Prostate gland (tissue), 2 donors: ENCODE measurements at places on chromosomes 16 and 17.

GRCh38 chr17:14942526-14943190 lies 322.5 kb downstream of the PMP22 start:
- peak; percentile 5 for DNase-seq

GRCh38 chr17:57810721-57811637 lies 38.9 kb downstream of the MRPS23 start:
- DNase-seq: peak; percentile 28

DNA sequence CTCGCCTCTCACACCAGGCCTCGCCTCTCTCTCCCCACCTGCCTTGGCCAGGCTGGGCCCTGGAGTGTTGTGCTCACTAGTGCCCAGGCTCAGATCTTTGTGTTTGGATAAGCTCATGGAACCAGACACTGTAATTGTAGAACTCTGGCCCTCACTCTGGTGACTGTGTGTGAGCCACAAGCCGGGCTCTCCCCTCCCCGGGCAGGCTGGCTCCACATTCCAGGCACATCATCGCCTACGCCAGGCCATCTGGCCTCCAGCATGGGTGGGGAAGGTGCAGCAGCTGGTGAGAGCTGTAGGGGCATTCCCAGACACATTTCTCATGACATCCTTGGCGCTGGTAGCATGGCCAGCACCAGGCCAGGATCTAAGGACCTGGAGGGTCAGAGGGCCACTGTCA lies 202.3 kb downstream of the RAB11FIP4 start:
- no peak for DNase-seq

DNA sequence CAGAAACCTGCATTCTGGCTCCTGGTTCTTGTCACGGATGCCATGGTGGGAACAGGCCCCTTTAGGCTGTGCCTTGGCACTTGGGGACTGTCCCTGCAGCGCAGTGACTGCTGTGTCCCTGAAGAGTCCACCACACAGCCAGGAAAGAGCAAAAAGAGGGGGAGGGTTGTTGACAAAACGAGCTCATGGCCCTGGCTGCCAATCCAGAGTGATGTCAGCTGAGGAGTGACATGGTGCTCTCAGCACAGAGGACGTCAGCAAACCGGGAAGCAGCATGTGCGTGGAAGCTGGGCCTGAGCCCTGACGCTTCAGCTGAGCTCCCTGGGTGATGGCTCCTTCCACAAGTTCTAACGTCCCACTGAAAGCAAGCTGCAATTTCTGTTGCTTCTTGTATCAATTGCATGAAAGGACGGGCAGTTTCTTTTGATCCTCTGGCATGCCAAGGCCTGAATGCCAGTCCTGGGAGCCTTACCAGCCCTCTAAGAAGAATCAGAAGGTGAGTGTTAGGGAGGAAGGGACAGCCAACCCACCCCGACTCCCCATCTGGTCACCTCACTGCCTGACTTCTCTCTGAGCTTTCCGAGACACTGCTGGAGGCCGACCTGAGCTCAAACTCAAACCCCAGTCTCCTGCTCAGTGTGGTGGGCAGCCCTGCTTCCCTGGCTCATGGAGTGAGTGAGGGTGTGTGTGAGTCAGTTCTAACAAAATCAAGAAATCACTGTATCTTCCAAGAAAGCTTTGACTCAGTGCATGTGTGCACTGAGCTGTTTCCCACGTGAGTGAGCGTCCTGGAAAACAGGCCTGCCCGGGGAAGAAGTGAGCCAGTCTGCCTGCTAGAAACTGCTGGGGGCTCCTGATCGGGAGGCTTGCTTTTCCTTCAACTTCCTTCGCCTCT lies 14.7 kb upstream of the WNT3 start:
- DNase-seq: peak; percentile 15

GRCh38 chr17:9729034-9729650 lies 62.2 kb downstream of the DHRS7C start:
- DNase-seq: peak; percentile 21

DNA sequence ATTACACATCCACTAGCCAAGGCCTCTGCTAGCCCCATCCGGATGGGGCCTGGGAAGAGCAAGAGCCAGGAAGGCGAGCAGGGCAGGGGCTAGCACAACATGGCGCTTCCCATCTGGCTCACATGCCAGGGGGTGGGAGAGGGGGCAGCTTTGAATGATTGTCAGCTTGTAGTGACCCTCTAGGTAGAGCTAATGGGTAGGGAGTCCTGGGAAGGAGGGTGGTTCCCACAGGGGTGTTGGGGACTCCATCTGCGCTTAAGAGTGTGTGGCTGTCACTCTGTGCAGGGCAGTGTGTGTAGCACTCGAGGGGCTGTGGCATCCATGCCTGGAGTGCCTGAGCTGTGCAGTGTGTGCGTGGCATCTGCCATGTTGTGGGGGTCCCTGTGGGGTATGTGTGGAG lies 24.5 kb downstream of the ARHGAP23 start:
- no peak for DNase-seq

GRCh38 chr17:7309628-7310027 lies 2.2 kb downstream of the EIF5A start:
- no peak for DNase-seq

- DNase-seq: no peak
Observed at GRCh38 chr17:46984892-46985291, 5.8 kb upstream of the RPRML start.

- no peak for DNase-seq
Observed at GRCh38 chr16:3304370-3304769, 860 bp downstream of the TIGD7 start.

GRCh38 chr17:16446338-16446983 lies 31.1 kb downstream of the TRPV2 start:
- no peak for DNase-seq
